ENCODE measurements at places on chromosomes 3 and 15. TPM values are rescaled to one million over a fixed set of nuclear protein-coding genes. Genes with fewer than 3 reads are reported as not detected.

The HMCES gene
- 34.8 TPM for total RNA-seq

GRCh38 chr15:41577863-41578735 is 19.1 kb downstream of the TYRO3 start:
- H3K36me3 ChIP-seq: peaks cover 6% of the 10 kb centered on the region
- no peaks in the 10 kb centered on the region for H3K4me1 ChIP-seq
- no peaks in the 10 kb centered on the region for H3K27me3 ChIP-seq
- DNase-seq: no peak
- H3K4me3 ChIP-seq: no peak overlapping the region
- peak overlapping the region; percentile 63 for H3K27ac ChIP-seq

DNA sequence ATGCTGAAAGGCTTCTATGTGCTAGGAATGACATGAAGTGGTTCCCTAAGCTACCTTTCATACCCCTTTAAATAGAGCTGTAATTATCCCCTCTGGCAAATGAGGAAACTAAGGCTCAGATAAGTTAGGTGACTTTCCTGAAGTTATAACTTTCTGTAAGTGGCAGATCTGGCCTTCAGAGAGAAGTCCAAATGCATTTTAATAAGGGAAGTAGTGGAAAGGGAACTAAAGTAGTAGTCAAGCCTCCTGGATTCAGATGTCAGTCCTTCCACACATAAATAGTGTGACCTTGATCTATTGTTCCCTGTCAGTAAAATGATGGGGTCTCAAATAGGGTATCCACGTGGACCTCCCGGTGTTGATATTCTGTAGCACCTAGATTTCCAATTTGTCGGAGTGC is 277.7 kb downstream of the EDEM1 start:
- H3K36me3 ChIP-seq: no peaks in the 10 kb centered on the region
- H3K4me1 ChIP-seq: no peaks in the 10 kb centered on the region
- no peak overlapping the region for H3K27ac ChIP-seq
- H3K27me3 ChIP-seq: no peaks in the 10 kb centered on the region

- H3K36me3 ChIP-seq: no peaks in the 10 kb centered on the region
- H3K27me3 ChIP-seq: no peaks in the 10 kb centered on the region
- no peaks in the 10 kb centered on the region for H3K4me1 ChIP-seq
- no peak overlapping the region for H3K27ac ChIP-seq
- H3K4me3 ChIP-seq: no peak overlapping the region
Observed at GRCh38 chr3:18114894-18115293, 310.2 kb downstream of the SATB1 start.

DNA sequence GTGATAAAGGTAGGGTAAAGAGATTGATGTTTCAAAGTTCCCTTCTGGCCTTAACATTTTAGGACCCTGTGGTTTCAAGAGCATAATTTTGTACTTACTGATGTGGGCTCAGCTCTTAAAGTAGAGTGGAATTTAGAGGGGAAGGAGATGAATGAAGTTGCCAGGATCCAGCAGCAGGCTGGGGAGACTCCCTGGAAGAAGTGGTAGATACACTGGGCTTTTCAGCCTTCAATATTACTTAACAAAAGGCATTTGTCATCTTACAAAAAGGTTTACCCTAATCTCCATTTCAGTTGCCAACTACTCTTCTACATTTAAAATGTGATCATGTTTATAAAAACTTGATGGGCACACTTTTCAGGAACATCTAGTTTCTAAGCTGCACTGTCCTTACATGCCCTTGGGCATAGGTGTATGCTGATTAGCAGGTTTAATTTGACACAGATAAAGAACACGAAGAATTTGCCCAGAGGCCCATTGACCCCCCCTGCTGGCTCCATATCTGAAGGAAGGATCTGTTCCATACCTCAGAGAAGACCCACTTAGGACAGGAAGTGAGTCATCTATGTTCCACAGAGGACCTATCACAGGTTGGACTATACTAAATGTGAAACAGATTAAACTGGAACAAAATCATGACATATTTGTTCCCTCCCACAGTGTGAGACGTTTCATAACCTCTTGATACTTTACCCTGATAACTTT is 93.0 kb upstream of the LPP start:
- no peaks in the 10 kb centered on the region for H3K4me1 ChIP-seq
- H3K27me3 ChIP-seq: no peaks in the 10 kb centered on the region
- no peaks in the 10 kb centered on the region for H3K36me3 ChIP-seq
- H3K4me3 ChIP-seq: no peak overlapping the region

- no peaks in the 10 kb centered on the region for H3K27me3 ChIP-seq
- H3K27ac ChIP-seq: no peak overlapping the region
- no peaks in the 10 kb centered on the region for H3K4me1 ChIP-seq
- no peaks in the 10 kb centered on the region for H3K36me3 ChIP-seq
- no peak overlapping the region for H3K4me3 ChIP-seq
- no peak for DNase-seq
Observed at GRCh38 chr15:33451385-33451784, 140.6 kb downstream of the RYR3 start.

DNA sequence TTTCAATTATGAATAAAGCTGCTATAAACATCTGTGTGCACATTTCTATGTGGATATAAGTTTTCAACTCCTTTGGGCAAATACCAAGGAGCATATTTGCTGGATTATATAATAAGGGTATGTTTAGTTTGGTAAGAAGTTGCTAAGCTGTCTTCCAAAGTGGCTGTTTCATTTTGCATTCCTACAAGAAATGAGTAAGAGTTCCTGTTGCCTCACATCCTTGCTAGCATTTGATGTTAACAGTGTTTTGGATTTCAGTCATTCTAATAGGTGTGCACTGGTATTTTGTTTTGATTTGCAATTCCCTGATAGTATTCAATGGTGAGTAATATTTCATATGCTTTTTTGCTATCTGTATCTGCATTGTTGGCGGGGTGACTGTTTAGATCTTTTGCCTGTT is 120.7 kb upstream of the MDFIC2 start:
- H3K27me3 ChIP-seq: no peaks in the 10 kb centered on the region
- H3K27ac ChIP-seq: no peak overlapping the region

GRCh38 chr3:21484057-21484827 is 266.8 kb downstream of the ZNF385D start:
- H3K36me3 ChIP-seq: no peaks in the 10 kb centered on the region
- H3K27me3 ChIP-seq: no peaks in the 10 kb centered on the region
- no peak overlapping the region for H3K4me3 ChIP-seq
- H3K27ac ChIP-seq: no peak overlapping the region
- no peak for DNase-seq
- no peaks in the 10 kb centered on the region for H3K4me1 ChIP-seq

The CCR5 gene
- total RNA-seq: 8.7 TPM

DNA sequence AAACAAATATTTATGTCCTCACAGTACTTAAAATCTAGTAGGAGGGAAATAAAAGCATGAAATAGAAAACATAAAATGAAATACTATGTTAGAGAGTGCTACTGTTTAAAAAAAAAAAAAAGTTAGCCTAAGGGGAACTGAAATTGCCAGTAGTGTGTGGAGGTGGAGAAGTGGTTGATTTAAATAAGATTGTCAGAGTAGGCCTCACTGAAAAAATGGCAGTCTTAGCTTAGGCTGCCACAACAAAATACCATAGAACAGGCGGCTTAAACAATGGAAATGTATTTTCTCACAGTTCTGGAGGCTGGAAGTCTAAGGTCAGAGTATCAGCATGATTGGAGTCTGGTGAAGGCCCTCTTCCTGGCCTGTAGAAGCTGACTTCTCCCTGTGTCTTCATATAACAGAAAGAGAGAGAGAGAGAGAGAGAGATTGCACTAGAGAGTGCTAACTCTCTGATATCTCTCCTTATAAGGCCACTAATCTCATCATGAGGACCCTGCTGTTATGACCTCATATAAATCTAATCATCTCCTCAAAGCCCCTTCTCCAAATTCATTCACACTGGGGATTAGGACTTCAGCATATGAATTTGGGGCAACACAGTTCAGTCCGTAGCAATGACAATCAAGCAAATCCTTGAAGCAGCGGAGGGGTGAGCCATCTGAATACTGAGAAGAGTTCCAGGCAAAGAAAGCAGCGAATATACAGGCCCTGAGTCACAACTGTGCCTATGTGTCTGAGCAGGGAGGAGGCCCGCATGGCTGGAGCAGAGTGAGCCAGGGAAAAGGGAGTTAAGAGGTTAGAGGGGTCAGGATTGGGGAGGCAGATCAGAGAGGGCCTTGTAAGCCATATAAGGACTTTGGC is 23.6 kb upstream of the LRRC34 start:
- H3K4me3 ChIP-seq: no peak overlapping the region
- no peaks in the 10 kb centered on the region for H3K36me3 ChIP-seq
- H3K27ac ChIP-seq: peak overlapping the region; percentile 70
- no peaks in the 10 kb centered on the region for H3K4me1 ChIP-seq

DNA sequence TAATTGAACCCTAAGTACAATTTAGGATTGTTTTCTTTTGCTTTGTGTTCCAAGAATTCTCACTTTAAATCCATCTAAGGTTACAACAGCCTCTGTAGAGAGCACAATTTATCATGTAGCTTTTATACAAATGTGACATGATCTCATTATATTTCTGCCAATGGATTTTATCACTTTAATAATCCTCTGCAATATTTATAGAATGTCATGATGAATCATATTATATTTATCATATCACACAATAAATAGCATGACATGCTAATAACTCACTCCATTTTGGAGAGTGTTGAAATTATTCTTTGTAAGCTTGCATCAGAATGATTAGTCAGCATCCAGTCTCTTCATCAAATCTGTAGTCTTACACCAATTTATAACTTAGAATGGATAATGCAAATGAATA is 280.6 kb upstream of the ZNF717 start:
- no peak for DNase-seq
- no peak overlapping the region for H3K27ac ChIP-seq
- no peaks in the 10 kb centered on the region for H3K27me3 ChIP-seq
- H3K36me3 ChIP-seq: no peaks in the 10 kb centered on the region
- no peak overlapping the region for H3K4me3 ChIP-seq
- H3K4me1 ChIP-seq: no peaks in the 10 kb centered on the region
